NCI-H1417 treated with DMSO at 0.1 percent for 48 hours (cell line): ENCODE measurements at places on chromosomes 12 and 14.

GRCh38 chr12:85759091-85759490 is 77.1 kb downstream of the RASSF9 start:
- no peak for DNase-seq

DNA sequence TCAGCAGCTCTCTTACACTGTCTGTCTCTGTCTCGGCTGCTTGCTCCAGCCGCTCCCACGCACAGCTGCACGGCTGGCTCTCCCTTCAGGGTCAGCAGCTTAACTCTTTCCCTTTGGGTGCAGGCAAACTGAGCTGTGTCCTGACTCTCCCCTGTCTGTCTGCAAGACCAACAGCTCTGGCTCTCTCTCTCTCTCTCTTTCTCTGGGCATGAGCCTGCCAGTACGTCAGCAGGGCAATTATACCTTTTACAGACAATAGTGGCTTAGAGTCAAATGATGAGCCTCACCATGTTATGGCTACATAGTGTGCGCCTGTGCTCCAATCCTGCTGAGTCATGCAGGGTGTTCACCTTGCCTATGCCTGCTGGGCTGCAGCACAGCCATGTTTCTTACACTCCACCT is 120.5 kb upstream of the DDHD1 start:
- no peak for DNase-seq

DNA sequence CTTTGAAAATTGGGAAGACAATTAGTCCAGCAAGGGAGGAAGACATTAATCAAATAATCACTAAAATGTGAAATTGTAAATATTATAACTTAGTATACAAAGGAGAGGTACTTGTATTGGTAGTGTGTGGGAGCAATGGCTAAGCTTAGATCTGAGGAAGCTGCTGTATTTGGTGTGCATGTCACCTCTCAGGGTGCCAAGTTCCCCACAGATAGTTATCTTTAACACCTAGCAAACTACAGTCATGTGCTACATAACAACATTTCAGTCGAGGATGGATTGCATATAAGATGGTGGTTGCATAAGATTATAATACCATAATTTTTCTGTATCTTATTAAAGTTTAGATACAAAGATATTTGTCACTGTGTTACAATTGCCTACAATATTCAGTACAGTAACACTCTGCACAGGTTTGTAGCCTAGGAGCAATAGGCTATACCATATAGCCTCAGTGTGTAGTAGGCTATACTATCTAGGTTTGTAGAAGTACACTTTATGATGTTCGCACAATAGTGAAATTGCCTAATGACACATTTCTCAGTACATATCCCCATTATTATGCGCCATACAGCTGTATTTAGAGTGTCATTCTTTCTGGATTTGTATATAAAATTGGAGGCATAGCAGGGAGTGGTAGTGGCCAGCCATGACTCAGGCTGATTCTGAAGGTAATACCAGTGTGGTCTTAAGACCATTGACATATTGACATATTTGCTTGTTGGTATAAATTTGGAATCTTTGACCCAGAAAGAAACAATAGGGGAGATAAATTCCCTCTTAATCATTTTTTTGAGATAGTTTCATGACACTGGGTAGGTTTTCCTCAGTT is 55.8 kb downstream of the RAD51B start:
- DNase-seq = no peak

DNA sequence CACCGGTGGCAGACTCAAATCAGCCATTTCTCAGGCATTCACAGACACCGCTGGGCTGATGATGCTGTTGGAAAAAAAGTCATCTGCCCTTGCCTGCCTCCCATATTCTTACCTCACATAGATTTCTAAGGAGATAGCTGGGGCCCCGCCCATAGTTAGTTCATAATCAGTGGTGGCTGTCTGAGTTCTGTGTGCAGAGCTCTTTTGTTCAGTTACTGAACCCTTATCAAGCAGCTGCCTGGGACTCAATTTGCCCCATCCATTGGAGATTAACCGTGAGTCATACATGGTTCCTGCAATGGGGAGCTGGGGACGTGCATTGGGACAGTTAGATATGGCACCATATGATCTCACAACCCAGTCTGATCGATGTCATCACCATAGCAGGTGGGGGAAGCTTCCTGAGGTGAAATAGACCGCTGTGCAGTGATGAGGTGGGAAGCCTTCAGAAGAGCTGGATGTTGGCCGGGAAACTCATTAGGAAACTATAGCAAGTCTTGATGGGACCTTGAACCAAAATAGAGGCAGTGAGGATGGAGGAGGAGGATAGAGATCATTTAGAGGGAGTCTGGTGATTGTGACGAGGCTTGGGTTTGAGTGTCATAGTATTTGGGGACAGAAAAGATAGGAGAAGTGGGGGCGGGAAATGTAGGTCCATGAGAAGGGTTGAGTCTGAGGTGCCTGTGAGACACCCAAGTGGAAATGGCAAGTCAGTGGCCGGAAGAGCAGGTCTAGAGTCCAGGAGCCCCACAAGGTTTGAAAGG is 147.8 kb downstream of the GCH1 start:
- no peak for DNase-seq

GRCh38 chr14:29536886-29537511 is 390.6 kb downstream of the PRKD1 start:
- DNase-seq = peak; percentile 71

DNA sequence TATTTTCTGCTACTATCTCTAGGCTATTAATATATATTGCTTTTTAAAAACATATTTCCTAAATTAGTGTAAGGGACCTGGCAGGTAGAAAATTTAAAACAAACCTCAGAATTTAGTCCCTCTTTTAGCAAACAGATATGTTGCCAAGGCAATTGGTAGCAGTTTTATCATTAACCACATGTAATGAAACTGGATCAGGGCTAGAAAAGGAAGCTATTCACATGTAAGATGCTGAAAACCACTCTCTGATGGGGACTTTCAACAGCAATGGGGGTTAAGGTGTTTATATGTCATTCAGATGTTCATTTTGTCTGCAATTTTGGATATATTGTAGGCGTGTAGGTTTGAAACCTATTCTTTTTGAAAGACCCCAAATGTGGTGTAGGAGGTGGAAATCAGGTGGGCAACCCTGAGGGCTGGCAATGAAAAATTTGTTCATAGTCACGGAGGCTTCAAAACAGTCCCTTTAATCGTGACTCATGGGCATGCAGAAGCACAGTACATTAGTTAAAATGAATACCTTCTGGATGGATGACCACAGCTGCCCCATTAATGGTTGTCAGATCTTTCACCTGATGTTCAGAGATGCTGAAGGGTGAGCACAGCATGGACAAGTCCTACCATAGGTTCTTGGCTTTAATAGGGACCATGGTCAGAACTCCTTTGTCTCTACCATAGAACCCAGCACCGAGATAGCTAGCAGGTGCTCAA is 5.9 kb upstream of the PKP2 start:
- DNase-seq = no peak

- no peak for DNase-seq
Measured at GRCh38 chr12:88562151-88562550, 18.1 kb downstream of the KITLG start.

GRCh38 chr14:59274991-59275391 is 86.5 kb downstream of the DAAM1 start:
- no peak for DNase-seq

DNA sequence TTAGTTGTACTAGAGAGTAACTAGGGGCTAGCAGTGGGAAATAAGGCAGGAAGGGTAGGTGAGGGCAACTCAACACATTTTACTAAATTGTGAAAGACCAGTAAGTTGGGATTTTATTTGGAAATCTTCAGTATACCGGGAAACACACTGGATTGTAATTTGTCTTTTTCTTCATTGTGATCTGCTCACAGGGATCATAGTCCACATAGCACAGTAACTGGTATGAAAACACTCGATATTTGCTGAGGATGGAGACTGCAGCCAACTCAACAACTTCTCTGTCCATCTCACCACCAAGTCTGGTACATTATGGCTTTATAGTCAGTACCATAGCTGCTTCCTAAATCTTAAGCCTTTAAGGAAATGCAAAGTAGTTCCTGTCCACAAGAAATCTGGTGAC is 2.5 kb downstream of the SLIRP start:
- no peak for DNase-seq

- DNase-seq = no peak
Measured at GRCh38 chr14:32343926-32344430, 14.9 kb downstream of the AKAP6 start.

- DNase-seq = no peak
Measured at GRCh38 chr12:27896419-27896990, 76.0 kb downstream of the PTHLH start.

- peak; percentile 28 for DNase-seq
Measured at GRCh38 chr12:109995686-109996482, at the start of gene GIT2. Gene GIT2, minus strand, starts transcription at chr12:109996368. Its CDS starts 144 bp downstream, at chr12:109996224.

DNA sequence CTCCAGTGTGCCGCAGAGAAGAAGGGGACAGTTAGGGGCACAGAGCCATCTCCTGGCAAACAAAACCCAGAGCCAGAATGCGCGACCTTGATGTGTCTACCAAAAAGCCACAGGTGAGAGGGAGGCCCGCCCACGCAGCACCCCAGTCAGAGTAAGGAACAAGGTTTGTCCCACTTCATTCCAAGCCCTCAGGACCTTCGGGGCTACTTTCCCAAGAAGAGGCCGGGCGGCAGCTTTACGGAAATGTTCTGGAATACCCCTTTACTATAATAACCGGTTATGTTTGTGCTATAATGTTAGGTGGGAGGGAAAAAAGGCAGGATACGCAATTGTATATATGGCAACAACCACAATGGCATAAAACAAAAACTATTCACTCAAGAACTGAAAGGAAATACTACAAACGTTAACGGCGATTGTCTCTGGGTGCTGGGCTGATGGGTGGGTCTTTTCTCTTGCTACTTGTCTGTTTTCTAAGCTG is 12.3 kb downstream of the CCDC88C start:
- DNase-seq = no peak

GRCh38 chr12:113862590-113863454 is 103.3 kb downstream of the RBM19 start:
- DNase-seq = peak; percentile 65

DNA sequence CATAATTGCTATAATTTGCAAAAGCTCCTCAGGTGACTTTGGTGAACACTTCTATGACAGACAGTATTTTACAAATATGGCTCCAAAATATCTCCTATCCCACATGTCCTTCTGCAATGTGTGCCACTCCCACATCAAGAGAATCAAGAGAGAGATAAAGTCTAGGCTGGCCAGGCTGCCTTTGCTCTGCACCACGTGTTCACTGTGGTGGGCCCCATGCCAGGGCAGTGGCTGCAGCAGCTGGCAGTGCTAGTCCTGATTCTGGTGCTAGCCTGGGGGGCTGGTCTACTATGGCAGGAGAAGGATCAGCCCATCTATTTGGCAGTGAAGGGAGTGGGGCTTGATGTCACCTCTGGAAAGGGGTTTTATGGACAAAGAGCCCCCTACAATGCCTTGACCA is 86.3 kb downstream of the DRAM1 start:
- DNase-seq = no peak

- DNase-seq = no peak
Measured at GRCh38 chr14:44712024-44712815, 205.1 kb upstream of the FSCB start.

- DNase-seq = no peak
Measured at GRCh38 chr14:50812856-50813543, 18.0 kb downstream of the NIN start.

- no peak for DNase-seq
Measured at GRCh38 chr14:100592972-100593371, 5.8 kb upstream of the BEGAIN start.

- no peak for DNase-seq
Measured at GRCh38 chr12:62214846-62215245, 45.4 kb upstream of the USP15 start.

GRCh38 chr12:28536088-28536487 is 345.8 kb downstream of the CCDC91 start:
- DNase-seq = no peak

- DNase-seq = no peak
Measured at GRCh38 chr12:69108037-69108436, 131.3 kb upstream of the CPSF6 start.

- DNase-seq = no peak
Measured at GRCh38 chr14:52265253-52265652, 2.2 kb upstream of the PTGDR start.

DNA sequence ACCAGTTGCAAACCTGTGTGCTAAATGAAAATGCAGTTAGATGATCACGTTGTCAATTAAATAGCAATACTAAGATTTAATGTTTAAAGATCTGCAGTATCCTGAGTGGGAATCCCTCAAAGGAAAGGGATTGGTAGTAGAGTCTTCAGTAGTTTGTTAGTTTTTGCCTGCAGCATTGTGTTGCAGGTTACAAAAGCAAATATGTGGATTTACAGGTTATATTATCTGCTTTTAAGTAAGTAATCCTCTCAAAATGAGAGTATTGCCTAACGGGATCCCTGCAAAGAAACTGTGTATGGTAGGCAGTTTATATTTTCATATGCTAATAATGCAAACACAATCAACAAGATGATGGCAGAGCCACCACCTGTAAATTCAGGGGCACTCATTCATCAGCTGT is 72.2 kb upstream of the OSBPL8 start:
- no peak for DNase-seq

DNA sequence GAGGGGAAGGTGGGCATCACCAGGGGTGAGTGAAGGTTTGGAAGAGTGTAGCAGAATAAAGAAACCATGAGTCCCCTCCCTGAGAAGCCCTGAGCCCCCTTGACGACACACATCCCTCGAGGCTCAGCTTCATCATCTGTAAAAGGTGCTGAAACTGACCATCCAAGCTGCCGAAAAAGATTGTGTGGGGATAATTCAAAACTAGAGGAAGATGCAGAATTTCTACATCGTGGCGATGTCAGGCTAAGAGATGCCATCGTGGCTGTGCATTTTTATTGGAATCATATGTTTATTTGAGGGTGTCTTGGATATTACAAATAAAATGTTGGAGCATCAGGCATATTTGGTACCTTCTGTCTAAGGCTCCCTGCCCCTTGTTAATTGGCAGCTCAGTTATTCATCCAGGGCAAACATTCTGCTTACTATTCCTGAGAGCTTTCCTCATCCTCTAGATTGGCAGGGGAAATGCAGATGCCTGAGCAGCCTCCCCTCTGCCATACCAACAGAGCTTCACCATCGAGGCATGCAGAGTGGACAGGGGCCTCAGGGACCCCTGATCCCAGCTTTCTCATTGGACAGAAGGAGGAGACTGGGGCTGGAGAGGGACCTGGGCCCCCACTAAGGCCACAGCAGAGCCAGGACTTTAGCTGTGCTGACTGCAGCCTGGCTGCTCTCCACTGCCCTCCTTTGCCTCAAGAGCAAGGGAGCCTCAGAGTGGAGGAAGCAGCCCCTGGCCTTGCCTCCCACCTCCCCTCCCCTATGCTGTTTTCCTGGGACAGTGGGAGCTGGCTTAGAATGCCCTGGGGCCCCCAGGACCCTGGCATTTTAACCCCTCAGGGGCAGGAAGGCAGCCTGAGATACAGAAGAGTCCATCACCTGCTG is 7.0 kb downstream of the SERPINA1 start:
- DNase-seq = no peak

DNA sequence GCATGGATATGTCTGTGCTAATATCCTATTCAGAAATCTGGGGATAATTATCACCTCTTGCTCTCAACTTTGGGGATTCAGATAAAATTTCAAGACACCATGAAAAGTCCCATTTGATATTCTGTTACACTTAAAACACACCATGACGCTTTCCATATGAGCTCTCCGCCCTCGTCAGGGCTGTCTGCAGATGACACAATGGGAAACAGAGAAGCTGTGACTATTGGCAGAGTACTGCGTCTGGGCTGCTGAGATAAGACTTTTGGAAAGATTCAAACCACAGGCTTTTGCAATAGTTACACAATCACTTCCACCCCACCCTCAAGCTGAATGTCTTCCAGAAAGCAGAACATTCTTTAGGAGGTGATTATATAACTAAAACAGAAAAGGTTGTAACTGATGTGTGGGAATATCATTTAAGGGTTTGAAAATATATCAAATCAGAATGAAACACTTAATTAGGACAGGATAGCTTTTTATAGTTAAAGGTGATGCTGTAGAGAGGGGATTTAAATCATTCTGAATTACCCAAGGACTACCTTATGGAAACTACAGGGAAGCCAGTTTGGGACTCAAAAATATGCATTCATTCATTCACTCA is 75.3 kb upstream of the TMPO start:
- no peak for DNase-seq
